ENCODE measurements at places on chromosomes 16 and 17. TPM values are rescaled to one million over a fixed set of nuclear protein-coding genes. Genes with fewer than 3 reads are reported as not detected.

The ODAD4 gene
- 1.8 TPM for total RNA-seq

The SYCE1L gene
- 0.12 TPM for total RNA-seq

The PRSS21 gene
- not detected for total RNA-seq

The TNK1 gene
- total RNA-seq: not detected

The SLC52A1 gene
- total RNA-seq: 0.05 TPM

All from A172 (cell line).